ENCODE measurements at places on chromosomes 1 and 21.

DNA sequence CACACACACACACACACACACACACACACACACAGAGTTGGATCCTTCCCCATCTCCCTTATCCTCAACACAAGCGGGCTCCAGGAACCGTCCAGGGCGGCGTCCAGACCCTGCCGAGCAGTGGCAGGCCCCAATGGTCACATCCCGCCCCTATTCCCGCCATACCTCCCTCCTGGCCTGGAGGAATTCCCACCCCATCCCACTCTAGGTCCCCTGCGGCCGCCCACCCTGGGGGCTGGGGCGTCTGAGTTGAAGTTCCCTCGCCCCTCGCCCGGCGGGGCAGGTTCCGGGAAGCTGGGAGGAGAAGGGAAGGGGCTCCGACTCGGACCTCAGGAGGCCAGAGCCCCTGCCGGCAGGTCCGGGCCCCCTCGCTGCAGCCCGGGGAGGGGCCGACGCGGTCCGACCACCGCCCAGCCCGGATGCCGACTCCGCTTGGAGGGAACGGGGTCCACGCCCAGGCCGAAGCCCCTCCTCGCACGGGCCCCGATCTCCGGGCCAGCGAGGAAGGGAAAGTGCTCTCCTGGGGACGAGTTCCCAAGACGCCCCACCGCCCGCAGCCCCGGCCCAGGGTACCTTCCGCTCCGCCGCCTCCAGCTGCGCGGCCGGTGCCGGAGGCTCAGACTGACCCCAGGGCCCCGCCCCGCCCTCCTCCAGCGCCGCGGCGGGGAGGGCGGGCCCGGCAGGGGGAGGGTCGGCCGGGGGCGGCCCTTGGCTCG is at the start of gene RHOC:
Gene RHOC, minus strand, starts transcription at position 623 of the 716 bp plus-strand sequence. CDS start 3,328 bp downstream, outside the sequence.
- peak; percentile 18 for DNase-seq

DNA sequence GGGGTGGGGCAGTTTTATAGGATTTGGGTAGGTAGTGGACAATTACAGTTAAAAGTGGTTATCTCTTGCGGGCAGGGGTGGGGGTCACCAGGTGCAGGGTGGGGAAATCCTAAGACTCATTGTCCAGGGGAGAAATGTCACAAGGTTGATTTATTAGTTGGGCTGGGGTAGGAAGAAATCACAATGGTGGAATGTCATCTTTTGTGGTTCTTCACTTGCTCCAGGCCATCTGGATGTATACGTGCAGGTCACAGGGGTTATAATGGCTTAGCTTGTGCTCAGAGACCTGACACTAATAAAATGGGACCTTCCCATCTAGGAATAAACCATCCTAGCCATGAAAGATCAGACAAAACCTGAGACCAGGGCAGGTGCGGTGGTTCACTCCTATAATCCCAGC is 11.5 kb downstream of the TEX46 start:
- no peak for DNase-seq

GRCh38 chr1:12712929-12713328 is 3.0 kb upstream of the AADACL3 start:
- DNase-seq = no peak

- DNase-seq = no peak
Measured at GRCh38 chr1:58689167-58689566, 10.7 kb downstream of the MYSM1 start.

DNA sequence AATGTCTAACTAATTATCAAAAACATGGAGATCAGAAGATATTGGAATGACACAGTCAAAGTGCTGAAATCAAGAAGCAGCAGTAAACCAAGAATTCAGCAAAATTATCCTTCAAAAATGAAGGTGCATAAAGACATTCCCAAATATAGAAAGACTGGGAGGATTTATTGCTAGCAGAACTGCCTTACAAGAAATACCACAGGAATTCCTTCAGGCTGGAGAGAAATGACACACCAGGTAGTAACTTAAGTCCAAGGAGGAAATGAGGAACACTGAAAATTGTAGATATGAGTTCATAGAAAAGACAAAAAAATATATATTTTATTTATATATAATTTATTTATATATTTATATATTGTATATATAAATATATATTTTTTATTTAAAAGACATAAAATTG is 217.2 kb downstream of the RPS6KC1 start:
- no peak for DNase-seq

- DNase-seq = no peak
Measured at GRCh38 chr21:36246080-36246631, 73.8 kb upstream of the MORC3 start.

DNA sequence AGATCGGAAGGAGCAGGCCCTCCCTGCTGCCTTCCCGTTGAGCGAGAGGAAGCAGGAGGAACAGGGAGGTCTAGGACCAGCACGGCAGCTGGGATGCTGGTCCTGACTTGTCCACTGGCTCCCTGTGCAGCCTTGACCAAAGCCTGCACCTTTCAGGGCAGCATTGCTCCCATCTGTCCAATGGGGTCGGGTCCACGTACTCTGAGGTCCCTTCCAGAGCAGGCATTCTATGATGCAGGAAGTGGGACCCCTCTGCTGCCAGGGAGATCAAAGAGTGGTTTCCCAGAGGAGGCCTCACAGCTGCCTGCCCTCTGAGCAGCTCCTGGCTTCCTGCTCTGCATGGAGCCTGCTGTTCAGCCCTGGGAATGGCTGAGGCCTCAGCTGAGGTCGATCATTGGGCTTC is 21.7 kb upstream of the ZNF362 start:
- DNase-seq = no peak

DNA sequence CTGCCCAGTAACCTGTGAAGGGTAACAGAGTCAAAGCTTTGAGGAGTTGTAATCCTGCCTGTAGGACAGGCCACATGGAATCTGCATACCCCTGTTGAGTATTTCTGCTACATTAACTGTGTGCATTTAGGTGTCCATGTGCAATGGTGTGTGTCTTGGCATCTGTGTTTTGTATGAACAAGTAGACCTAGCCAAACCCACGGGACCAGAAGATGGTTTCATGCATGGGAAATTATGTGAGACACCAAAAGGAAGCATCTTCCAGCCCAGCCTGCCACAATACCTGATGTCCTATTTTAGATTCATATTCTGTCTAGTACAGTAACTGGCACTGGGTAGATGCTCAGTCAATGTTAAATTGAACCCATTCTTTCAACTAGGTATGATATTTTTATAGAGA is 70.8 kb upstream of the KCND3 start:
- DNase-seq = no peak

GRCh38 chr1:151783796-151784195 is 6.5 kb downstream of the TDRKH start:
- no peak for DNase-seq

DNA sequence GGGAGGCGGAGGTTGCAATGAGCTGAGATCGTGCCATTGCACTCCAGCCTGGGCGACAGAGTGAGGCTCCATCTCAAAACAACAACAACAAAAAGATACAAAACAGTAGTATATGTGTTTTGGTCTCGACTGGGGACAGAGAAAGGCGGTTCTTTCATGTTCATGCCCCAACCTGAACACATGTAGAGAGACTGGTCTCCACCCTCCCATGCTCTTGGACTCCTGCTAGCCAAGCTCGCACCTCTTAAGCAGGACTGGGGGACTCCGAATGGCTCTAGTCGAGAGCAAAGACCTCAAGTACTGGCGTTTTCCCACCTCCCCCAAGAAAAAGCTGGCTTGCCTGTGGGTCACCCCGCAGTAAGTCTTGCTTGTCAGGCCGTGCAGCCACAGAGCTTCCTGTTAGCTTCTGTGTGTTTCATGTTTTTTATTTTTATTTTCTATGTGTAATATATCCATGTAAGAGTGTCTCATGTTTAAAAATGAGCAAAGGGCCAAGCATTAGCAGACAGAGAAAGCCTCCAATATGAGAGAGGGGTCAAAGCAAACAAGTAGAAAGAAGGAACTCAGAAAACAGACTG is 91.6 kb downstream of the SCCPDH start:
- DNase-seq = no peak

DNA sequence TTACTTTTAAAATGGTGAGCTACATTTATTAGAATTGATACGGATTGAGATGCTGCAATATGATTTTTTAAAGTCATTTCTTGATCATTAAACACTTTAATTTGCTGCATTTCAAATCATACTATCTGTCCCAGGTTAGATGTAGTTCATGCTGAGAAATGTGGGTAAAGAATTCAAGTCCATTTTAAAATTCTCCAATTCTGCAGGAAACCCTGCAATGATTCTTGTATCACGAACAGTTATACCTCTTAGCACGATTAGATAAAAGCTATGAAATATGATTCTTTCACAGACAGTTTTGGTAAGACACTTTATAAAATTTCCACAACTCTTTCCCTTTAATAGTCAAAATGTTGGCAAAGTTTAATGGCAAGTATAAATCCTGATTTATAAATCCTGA is 693.4 kb downstream of the ADGRL2 start:
- DNase-seq = no peak

DNA sequence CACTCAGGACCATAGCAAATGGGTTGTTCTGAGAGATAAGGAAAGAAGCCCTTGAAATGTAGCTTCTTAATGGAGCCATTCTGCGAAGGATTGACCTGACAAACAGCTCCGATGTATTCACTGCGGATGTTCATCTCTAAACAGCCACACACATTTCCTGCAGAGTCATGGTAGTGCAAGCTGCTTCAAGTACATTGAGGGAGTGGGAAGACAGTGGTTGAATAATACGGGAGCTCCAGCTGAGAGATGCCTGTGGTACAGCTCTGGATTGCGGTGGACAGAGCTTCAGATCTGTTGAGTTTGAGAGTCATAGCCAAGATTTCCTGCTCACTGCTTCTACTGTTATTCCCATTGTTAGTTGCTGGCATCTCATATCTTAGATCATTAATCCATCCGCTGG is 86.6 kb downstream of the ZBTB18 start:
- no peak for DNase-seq

GRCh38 chr1:210031473-210031872 is 93.5 kb downstream of the SYT14 start:
- DNase-seq = no peak

DNA sequence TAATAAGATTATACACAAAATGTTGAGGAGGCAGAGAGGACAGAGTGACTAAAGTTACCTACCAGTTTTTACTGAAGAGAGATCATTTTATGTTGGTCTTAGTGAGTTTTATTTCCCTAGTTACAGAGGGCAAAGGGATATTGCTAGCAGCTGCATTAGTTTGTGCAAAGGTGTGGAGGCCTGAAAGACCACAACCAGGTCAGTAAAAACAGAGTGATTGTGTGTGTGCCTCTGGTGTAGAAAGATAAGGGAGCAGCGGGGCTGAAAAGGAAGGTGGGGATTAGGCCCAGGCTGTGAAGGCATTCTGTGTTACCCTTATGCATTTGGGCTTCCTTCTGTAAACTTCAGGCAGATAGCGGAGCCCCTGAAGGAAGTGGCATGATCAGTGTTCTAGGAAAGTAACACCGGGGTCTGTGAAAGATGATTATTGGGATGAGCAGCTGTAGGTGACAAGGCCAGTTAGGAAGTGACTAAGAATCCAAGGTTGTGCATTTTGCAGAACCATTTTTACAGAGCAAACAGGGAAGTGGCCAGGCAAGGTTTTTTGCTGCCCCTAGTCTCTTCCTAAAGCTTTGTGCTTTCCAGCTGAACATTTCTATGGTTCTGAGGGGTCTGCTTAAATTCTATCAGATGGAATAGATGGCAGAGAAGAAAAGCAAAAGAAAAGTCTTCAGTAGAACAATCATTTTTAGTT is 3.7 kb downstream of the GADD45A start:
- DNase-seq = no peak

- no peak for DNase-seq
Measured at GRCh38 chr1:56578138-56578962, 1.0 kb downstream of the PLPP3 start.

GRCh38 chr1:58104960-58105359 is 441.6 kb downstream of the OMA1 start:
- DNase-seq = no peak

DNA sequence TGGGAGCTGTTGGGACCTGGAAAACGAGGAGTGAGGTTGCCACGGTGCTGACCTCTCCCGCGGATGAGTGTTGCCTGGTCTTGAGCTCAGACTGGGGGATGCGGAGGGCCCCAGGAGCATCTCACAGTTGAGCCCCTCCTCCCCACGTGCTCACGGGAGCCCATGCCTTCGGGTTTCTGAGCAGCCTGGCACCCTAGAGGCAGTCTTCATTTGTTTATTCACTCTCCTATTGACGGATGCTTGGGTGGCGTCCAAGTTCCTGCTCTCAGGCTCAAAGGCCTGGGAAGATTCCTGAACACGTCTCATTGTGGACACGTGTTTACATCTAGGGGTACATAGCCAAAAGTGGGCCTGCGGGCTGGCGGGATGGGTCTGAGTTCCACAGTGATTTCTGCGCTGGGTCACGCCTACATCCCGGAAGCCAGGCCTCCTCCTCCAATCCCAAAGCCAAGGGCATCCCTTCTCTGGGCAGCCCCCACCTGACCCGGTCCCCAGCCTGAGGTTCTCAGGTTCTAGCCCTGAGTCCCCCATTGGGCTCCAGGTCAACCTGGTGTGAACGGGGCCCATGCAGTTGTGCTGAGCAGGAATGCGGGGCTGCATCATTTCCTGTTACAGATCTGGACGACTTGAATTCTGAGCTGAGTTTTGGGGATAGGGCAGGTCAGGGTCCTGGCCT is 14.7 kb downstream of the WNT3A start:
- no peak for DNase-seq

DNA sequence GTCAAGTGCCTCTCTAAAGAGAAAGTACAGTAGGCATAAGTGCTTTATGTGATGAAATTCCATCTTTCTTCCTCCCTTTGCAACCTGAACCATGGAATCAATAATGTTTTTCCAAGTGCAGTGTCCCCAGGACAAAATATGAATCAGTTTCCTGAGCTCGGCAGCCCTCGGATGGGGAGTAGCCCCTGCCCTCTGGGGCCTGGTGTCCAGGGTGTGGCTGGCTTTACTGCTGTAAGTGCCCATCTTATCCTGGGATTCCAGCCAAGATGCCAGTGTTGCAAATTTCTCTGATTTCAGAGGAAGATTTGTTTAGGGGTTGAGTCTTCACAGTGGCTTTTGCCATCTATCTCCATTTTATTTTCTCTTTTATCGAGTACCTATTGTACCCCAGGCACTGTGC is 40.5 kb upstream of the SRP9 start:
- no peak for DNase-seq

GRCh38 chr1:54120698-54121481 is 31.9 kb downstream of the CDCP2 start:
- no peak for DNase-seq

DNA sequence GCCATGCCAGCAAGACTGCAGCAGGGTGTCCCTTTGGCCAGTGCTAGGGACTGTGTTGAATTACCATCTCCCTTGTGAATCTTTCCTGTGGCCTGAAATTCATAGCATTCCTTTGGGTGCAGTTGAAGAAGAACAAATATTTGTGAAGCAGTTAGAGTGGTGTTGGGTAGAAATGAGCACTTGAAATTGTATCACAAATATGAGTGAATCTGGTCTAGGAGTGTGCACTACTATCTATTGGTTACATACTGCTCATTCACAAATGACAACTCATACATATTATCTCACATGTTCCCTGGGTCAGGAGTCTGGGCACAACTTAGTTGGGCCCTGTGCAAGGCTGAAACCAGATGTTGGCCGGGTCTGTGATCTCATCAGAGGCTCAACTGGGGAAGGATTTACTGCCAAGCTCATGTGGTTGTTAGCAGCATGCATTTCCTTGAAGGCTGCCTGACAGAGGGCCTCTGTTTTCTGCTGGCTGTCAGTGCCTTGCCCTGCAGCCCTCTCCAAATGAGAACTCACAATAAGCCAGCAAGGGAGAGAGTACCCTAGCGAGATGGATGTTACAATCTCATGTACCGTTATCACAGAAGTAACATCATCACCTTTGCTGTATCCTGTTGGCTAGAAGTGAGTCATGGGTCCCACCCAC is 23.8 kb downstream of the AJAP1 start:
- no peak for DNase-seq

Measured in CD4-positive, alpha-beta T cell treated with Interleukin-2 at 100 ng/mL for 4 hours (primary cell).